Prostate gland (tissue), 2 donors: ENCODE measurements at places on chromosomes 12 and 14. TPM values are rescaled to one million over a fixed set of nuclear protein-coding genes. Genes with fewer than 3 reads are reported as not detected.

DNA sequence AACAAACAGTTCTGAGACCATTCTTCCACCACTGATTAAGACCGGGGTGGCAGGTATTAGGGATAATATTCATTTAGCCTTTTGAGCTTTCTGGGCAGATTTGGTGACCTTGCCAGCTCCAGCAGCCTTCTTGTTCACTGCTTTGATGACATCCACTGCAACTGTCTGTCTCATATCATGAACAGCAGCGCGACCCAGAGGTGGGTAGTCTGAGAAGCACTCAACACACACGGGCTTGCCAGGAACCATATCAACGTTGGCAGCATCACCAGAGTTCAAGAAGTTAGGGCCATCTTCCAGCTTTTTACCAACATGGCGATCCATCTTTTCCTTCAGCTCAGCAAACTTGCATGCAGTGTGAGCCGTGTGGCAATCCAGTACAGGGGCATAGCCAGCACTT lies 16.9 kb downstream of the AEBP2 start:
- H3K27ac ChIP-seq, result no peak overlapping the region
- H3K4me3 ChIP-seq, result no peak overlapping the region
- H3K4me1 ChIP-seq, result no peaks in the 10 kb centered on the region
- H3K27me3 ChIP-seq, result no peaks in the 10 kb centered on the region
- no peak for DNase-seq

DNA sequence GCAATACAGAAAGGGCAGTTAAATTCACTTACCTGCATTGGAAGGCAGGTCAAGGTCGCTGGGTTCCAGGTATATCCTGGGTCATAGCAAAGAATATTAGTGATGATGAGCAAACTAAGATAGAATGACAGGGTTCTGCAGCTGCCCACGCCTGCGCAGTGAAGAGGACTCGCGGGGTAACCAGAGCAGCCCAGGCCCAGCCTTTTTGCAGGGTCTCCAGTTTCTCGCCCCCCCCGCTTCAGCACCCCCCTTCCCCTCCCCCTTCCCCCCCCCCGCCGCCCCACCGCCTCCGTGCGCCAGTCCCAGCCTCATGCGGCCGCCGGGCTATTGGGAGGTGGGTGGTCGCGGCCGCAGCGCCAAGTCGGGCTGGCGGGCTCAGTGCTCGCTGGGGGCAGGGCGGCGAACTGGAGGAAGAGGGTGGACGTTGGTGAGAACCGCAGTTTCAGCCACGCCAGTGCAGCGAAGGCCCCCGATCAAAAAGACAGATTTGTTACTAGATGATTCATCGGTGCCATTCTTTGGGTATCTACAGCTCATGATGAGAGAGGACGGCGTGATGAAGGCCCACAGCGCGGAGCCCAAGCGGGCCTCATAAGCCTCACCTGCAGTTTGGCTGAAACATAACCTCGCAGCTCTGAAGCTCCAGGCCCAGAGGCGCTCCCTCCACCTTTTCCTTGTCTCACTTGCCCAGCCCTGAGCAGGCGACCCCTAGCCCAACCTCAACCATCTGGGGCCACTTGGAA lies 20.2 kb downstream of the SLC2A3 start:
- H3K27me3 ChIP-seq, result no peaks in the 10 kb centered on the region
- DNase-seq, result no peak
- H3K4me1 ChIP-seq, result no peaks in the 10 kb centered on the region
- no peaks in the 10 kb centered on the region for H3K36me3 ChIP-seq
- no peak overlapping the region for H3K27ac ChIP-seq
- H3K4me3 ChIP-seq, result no peak overlapping the region

DNA sequence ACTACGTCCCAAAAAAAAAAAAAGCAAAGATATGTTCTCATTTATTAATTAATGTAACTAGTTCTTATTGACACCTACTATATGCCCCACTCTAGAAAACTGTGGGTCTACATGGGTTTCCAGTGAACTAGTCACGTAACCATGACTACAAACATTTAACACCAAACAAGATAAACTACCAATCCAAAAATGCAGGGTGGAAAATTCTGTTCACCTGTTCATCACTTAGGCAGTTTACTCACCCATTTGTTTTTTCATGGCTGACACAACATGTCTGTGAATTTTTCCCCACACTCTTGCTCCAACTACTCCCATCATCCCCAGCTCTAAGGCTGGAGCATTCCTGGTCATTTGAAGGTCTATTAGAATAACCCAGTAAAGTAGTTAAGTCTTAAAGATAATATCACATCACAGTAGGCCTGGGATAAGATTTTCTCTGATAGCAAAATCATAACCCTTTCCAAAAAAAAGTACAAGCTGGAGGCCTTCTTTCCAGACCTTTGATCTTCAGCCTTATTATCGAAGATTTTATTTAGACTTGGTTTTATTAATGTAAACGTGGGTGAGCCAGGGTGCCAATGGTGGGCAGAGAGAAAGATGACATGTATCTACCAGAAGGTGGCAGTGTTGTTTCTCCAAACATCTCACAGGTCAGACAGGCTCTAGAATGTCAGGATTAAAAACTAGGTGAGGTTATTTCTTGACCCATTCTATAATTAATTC lies 61.6 kb upstream of the DAAM1 start:
- H3K36me3 ChIP-seq, result no peaks in the 10 kb centered on the region
- DNase-seq, result peak; percentile 33

DNA sequence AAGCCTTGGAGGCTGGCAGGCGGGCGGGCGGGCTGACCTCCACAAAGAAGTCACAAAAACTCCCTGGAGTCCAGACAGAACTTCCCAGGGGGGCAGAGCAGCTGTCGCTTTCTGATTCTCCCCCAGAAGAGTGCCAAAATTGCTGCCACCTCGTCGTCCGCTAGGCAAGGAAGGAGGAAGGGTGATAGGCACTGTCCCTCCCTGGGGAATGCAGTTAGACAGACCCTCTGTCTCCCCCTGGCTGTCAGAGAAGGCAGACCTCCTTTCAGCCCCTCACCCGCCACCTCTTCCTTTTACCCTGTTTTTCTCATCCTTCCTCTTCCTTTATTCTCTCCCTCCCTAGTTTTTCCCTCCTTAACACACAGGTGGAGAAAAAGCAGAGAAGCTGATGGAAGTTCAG lies 18.7 kb downstream of the GRIN2B start:
- no peaks in the 10 kb centered on the region for H3K4me1 ChIP-seq
- H3K36me3 ChIP-seq, result no peaks in the 10 kb centered on the region
- peaks cover 6% of the 10 kb centered on the region for H3K27me3 ChIP-seq
- H3K4me3 ChIP-seq, result no peak overlapping the region
- H3K27ac ChIP-seq, result no peak overlapping the region
- DNase-seq, result no peak

GRCh38 chr12:64039281-64039871 lies 182.7 kb downstream of the KICS2 start:
- DNase-seq, result peak; percentile 5
- no peak overlapping the region for H3K4me3 ChIP-seq
- no peaks in the 10 kb centered on the region for H3K36me3 ChIP-seq
- H3K4me1 ChIP-seq, result no peaks in the 10 kb centered on the region
- peak overlapping the region; percentile 35 for H3K27ac ChIP-seq
- H3K27me3 ChIP-seq, result no peaks in the 10 kb centered on the region

DNA sequence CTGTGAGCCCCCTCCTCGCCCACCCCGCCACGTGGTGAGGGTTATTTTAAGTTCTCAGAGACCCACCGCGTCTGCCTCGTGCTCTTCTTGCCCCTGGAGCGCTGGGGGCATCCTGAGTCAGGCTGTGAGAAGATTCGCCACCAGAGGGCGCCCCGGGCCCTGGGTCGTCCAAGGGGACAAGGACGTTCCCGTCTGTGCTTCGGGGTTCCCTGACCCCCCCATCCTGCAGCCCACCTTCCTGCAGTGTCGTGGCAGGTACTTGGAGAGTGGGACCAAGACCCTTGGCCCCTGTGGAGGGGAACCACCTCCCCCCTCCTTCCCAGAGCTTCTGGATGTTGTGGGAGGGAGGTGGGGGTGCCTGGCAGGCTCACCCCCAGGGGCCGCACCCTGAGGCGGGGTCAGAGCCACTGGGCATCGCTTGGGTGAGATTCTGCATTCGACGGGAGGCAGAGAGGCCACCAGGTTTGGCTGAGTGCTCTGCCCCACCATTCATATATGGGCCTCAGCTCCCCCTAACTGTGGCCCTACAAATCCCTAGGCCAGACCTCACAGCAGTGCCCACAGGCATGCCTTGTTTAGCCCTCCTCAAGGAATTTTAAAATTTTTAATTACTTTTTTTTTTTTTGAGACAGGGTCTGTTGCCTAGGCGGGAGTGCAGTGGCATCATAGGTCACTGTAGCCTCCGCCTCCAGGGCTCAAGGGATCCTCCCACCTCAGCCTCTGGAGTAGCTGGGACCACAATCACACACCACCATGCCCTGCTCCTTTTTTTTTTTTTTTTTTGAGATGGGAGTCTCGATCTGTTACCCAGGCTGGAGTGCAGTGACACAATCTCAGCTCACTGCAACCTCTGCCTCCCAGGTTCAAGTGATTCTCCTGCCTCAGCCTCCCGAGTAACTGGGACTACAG lies 17.0 kb downstream of the RHOF start:
- peak; percentile 59 for DNase-seq
- no peaks in the 10 kb centered on the region for H3K36me3 ChIP-seq
- H3K27ac ChIP-seq, result no peak overlapping the region
- H3K4me3 ChIP-seq, result no peak overlapping the region
- H3K4me1 ChIP-seq, result no peaks in the 10 kb centered on the region
- H3K27me3 ChIP-seq, result no peaks in the 10 kb centered on the region

DNA sequence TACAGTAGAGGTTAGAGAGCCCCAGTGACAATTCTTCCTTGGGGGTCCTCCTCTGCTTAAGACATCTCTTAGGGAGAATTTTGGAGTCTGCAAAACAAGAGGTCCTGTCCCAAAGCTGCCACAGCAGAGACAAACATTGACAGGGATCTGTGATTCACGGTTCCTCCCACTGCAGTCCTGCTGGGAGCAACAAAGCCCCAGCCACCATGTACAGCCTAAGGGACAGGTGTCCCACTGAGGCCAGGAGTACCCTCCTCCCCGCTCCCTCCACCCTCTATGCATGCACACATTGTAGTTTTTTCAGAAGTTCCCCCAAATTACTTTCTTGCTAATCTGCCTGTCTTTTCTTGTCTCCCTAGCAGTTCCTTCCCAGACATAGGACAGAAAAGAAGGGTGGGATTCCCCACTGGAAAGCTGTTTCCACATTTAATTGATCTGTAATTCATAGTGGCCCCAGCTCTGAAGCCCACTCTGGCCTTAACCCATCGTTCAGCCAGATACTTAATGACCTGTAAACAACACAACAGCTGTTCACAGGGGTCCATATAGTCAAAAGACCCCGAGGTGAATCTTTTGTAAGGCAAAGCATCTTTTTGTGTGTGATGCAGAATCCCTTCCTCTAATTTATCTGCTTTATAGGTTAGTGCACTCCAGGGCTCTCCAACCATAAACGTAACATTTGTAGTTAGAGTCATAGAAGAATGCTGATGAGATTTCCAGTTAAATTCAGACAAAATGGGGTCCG lies 13.9 kb upstream of the PRICKLE1 start:
- no peaks in the 10 kb centered on the region for H3K36me3 ChIP-seq
- no peak overlapping the region for H3K27ac ChIP-seq
- DNase-seq, result no peak
- H3K4me1 ChIP-seq, result no peaks in the 10 kb centered on the region
- no peak overlapping the region for H3K4me3 ChIP-seq

GRCh38 chr14:67583711-67584644 lies 16.1 kb downstream of the PIGH start:
- no peak overlapping the region for H3K4me3 ChIP-seq
- H3K4me1 ChIP-seq, result no peaks in the 10 kb centered on the region
- peak; percentile 46 for DNase-seq
- H3K27ac ChIP-seq, result no peak overlapping the region

- no peak for DNase-seq
- H3K4me1 ChIP-seq, result peaks cover 2% of the 10 kb centered on the region
- no peak overlapping the region for H3K27ac ChIP-seq
- H3K4me3 ChIP-seq, result no peak overlapping the region
- no peaks in the 10 kb centered on the region for H3K36me3 ChIP-seq
Measured at GRCh38 chr14:36746872-36747271, 85.2 kb downstream of the PAX9 start.

DNA sequence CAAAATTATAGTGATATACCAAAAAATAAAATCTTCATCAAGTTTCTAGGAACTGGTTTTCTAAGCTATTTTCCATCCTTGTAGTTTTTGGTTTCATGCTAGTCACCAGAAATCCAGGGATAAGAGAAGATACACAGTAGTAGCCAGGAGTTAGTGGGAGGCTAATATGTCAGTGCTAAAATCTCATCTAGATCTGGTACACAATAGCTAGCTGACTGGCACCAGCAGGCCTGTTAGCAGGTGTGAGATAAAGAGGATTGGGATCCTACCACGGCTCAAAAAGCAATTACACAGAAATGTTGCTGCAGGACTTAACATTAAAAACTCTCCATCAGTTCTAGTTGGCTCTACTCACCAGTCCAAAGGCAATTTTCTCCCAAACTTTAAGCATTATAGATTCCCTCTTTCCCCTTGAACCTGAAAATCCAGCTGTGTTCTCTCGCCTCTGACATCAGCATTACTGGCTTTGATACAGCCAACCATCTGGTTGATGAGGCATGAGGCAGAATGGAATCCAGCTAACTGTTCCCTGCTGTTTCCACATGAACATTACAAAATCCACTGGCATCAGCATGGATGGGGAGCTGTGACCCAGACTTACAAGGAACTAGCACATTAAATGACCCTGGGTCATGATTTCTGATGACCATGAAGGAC lies 41.8 kb upstream of the CCDC196 start:
- H3K36me3 ChIP-seq, result no peaks in the 10 kb centered on the region
- H3K27me3 ChIP-seq, result no peaks in the 10 kb centered on the region
- DNase-seq, result no peak
- H3K27ac ChIP-seq, result no peak overlapping the region

DNA sequence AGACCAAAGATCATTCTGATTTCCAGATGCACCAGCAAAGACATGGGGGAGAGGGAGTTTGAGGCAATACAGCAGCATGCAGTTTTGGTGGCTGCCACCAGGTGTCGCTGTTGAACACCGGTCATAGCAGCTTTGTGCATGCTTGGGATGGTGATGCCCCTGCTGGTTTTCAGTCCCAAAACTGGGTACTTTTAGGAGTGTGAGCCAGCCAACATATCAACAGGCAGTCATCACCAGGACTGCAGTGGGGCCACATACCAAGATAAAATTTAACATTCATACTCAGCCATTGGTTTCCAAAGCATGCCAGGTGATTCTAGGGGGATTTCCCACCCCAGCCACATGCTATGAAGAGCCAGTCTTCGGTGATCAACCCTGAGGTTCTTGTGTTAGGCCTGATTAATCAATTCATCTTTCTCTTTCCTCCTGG lies 64.2 kb downstream of the PHETA1 start:
- H3K27ac ChIP-seq, result no peak overlapping the region
- no peak for DNase-seq
- no peak overlapping the region for H3K4me3 ChIP-seq
- H3K4me1 ChIP-seq, result no peaks in the 10 kb centered on the region
- H3K36me3 ChIP-seq, result no peaks in the 10 kb centered on the region
- H3K27me3 ChIP-seq, result no peaks in the 10 kb centered on the region

- no peak overlapping the region for H3K4me3 ChIP-seq
- no peaks in the 10 kb centered on the region for H3K4me1 ChIP-seq
- H3K36me3 ChIP-seq, result no peaks in the 10 kb centered on the region
- H3K27me3 ChIP-seq, result no peaks in the 10 kb centered on the region
Measured at GRCh38 chr14:100841761-100842403, 16.0 kb downstream of the MEG3 start.

RNASE3 gene
- total RNA-seq, result not detected

FOXN4 gene
- 0.27 TPM for total RNA-seq

CCDC175 gene
- not detected for total RNA-seq

FAM186B gene
- 0.23 TPM for total RNA-seq
